Activated CD4-positive, alpha-beta T cell treated with anti-CD3 and anti-CD28 coated beads, Interleukin-2, Interleukin-4, amounts not matched to agents 100 ng/mL and 50 ng/mL, durations not matched to agents 16 hours and 8 hours (primary cell): ENCODE measurements at places on chromosomes 3 and 15.

GRCh38 chr3:146162561-146162960 is 1.6 kb upstream of the PLOD2 start:
- no peak for DNase-seq

- no peak for DNase-seq
Observed at GRCh38 chr3:14336749-14337598, 65.4 kb upstream of the SLC6A6 start.

GRCh38 chr3:194369522-194370279 is at the start of gene LRRC15:
TSS of gene LRRC15 (minus strand) at chr3:194369743. CDS start at chr3:194361043, 8,700 bp downstream.
- DNase-seq = no peak

DNA sequence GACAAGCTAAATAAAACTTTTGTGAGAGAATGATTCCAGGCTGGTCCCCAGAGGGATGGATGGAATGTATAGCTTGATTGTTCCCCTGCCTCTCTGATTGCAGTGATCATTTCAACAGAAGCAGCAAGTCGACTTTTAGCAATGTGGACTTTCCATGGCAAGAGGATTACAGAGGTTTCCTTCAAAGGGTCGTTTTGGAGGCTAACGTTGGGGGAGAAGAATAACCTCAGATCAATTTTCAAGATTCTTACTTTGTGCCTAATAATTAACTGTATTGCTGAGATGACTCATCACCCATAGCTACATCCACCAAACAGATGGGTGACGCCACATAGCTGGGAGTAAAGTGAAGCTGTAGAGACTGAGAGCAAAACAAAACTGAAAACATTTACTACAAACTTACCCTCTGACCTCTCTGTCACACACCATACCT is 79.9 kb downstream of the GTPBP8 start:
- DNase-seq = no peak

GRCh38 chr3:81549388-81549787 is 212.1 kb downstream of the GBE1 start:
- DNase-seq = no peak

DNA sequence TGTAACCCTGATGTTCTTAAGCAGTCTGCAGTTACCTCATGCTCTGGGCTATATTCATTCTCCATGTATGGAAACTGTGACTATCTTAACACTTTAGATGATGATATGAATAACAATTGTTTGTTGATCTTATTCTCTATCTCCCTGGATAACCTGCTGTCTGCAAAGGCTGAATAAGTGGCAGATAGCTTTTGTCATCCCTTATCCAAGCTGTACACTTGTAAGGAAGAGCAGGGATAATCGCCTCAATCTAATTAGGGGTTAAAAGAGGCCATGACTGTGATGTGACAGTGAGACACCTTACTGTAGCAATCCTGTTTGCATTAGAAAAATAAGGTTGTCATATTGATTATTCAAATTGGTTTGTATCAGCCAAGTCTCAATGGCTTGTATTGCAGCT is 123.9 kb downstream of the RSRC1 start:
- DNase-seq = no peak

- DNase-seq = no peak
Observed at GRCh38 chr3:183824761-183825455, 469 bp downstream of the MAP6D1 start.

- DNase-seq = no peak
Observed at GRCh38 chr15:69992348-69992747, 105.4 kb downstream of the TLE3 start.
